Stimulated activated CD4-positive, alpha-beta T cell treated with anti-CD3 and anti-CD28 coated beads, Interleukin-12 subunit alpha, Interleukin-12 subunit beta, amount 100 ng/mL, for 48 hours (primary cell): ENCODE measurements at places on chromosomes 1 and 21.

DNA sequence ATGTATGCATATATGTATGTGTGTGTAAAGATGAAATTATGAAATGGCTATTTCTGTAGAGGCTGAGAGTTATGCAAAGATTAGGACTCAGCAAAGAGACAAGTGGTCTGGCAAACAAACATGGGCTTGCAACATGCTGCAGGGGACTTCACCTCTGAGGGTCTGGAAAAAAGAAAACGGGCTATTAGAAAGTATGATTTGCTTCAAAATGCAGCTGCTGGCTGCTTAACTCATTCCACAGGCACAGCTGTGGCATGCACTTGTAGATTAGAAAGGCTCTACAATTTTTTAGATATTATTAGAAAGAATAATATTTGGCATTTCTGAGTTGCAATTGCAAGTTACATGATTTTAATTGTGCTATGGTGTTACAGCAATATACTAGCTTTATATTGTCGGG is 90.4 kb downstream of the ADAMTS1 start:
- DNase-seq: no peak

DNA sequence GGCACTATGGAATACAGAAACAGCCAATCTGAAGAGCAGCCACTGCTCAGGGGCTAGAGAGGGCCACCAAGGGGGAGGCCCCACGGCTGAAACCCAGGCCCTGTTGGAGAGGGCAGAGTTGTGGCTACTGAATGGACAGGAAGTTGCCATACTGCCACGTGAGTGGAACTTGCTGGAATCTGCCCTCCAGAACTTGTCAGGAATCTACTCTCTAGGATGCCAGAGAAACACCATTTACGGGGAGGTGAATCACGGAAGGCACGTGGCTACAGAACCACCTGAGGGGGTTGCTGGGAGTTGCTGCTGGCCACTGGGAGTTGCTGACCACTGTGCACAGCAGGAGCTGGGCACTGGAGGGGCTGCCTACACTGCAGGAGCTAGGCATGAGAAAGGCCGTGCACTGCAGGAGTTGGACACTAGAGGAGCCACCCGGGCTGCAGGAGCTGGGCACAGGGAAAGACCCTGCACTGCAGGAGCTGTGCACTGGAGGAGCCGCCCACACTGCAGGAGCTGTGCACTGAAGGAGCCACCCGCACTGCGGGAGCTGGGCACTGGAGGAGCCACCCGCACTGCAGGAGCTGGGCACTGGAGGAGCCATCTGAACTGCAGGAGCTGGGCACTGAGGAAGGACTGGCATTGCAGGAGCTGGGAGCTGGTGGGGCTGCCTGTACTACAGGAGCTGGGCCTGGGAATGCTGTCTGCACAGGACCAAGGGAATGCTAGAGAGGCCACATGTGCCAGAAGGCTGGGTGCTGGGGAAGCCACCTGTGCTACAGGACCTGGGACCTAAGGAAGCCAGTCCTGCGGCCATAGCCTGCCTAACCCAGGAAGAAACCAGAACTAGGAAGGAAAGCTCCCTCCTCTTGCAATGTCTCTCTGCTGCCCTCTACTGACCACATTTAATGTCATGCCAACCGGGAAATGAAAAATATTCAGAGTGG is 343.4 kb downstream of the MATN1 start:
- peak; percentile 2 for DNase-seq

- no peak for DNase-seq
Measured at GRCh38 chr1:59360729-59361128, 63.8 kb downstream of the FGGY start.

DNA sequence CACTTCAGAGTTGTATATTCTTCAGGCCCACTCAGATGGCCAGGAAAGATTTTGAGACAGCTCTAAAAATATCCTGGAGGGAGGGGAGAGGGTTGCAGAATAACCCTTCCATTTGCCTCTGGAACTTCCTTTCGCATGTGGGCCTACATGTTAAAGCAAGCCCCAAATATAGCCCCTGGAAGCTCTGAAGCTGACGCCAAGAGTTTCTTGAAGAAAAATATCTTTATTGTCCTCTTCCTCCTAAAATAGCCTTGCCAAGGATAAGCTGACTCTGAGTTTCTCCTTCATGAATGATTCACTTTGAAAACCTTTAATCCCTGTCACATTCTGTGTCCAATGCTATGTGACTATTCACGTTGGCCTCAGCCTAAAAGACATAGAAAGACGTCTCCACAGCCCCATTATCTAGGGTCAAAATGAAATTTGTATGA is 6.4 kb downstream of the C1orf116 start:
- no peak for DNase-seq

- DNase-seq: no peak
Measured at GRCh38 chr1:84862810-84863251, 30.2 kb downstream of the LPAR3 start.

DNA sequence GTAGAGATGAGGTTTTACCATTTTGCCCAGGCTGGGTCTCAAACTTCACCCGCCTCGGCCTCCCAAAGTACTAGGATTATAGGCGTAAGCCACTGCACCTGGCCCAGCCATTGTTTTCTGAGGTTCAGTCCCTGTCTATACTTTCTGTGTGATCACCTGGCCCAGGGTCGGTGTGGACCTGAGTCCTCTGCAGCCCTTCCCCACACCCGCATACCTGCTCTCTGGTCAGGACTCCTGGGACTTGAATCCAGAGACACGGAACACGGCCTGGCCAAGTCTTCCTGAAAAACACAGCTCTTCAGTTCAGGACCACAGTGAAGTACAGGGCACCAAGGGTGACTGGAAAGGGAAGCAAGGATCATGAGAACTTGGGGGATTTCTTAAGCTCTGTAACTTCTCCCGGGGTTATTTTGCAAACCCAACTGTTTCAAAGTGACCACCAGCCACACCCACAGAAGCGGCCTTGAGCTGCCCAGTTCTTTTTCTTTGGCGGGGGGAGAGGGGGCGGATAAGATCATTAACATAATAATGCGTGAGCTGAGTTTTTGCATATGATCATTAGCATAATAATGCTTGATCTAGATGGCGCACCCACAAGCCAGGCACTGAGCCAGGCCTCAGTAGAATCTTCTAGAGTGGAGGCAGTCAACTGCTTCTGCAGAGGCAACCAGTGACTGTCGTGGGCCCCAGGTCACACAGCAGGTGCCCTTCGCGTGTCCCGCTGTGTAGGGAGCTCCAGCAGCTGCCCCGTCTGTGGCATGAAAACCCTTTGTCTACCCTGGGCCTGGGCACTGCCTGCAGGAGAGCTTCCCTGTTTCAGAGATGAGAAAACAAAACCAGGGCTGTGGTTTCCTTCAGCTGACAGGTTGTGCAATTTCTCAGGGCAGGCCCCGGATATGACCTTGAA is 1.7 kb upstream of the NADK start:
- DNase-seq: peak; percentile 56

DNA sequence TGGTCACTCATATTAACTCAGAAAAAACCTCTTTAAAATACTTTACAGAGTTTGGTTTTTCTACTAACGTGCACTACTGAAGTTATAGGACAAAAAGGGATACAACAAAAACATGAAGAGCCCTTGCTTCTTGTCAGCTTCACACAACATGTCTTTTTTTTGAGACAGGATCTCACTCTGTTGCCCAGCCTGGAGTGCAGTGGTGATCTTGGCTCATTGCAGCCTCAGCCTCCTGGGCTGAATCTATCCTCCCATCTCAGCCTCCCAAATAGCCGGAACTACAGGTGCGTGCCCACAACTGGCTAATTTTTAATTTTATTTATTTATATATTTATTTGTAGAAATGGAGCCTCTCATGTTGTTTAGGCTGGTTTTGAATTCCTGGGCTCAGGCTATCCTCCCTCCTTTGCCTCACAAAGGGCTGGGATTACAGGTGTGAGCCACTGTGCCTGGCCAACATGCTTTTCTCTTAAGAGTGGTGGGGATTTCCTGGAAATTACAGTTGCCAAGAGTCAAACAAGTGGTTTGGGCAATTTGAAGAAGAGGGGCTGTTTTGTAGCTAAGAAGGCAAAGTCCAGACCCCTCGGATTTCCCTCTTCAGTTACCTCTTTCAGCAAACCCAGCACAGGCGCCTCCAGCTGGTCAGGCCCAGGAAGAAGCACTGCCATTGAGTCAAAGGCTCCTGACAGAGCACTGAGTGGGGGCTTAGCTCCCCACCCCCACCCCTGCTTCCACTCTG is 6.4 kb upstream of the SMPDL3B start:
- no peak for DNase-seq

DNA sequence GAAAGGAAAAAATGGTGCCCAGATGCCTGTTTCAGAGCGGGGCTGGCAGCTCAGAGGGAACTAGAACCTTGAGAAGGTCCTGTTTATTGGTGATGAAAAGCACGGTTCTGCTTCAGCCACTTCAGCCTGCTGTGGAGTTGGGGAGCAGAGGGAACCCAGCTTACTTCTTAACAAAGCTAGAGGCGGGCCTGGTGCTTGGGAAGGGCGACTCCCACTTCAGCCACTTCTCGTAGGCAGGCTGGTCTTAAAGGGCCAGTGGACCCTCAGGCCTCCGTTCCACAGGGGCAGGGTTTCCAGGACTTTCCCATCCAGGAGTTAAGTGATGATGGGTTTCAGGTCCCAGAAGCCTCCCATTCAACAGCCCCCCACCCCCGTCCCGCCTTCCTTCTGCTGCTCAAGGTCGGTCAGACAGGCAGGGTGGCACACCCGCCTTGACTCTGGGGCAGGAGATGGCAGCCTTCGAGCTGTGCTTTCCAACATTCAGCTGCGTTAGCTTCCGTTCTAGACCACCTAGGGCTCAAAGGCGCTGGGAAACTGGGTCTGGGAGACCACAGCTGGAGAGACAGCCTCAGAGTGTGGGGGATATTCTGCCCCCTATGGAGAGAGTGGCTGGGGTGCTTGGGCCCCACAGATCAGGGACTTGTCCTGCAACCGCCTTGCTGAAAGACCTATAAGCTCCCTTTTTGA is 3.4 kb downstream of the RUNX3 start:
- DNase-seq: no peak

- no peak for DNase-seq
Measured at GRCh38 chr1:145707183-145707867, at the start of gene PDZK1. Gene PDZK1 (minus strand): TSS chr1:145707368. CDS start chr1:145688021, 19,347 bp downstream.

GRCh38 chr21:33971492-33972013 is 55.9 kb upstream of the ATP5PO start:
- no peak for DNase-seq

DNA sequence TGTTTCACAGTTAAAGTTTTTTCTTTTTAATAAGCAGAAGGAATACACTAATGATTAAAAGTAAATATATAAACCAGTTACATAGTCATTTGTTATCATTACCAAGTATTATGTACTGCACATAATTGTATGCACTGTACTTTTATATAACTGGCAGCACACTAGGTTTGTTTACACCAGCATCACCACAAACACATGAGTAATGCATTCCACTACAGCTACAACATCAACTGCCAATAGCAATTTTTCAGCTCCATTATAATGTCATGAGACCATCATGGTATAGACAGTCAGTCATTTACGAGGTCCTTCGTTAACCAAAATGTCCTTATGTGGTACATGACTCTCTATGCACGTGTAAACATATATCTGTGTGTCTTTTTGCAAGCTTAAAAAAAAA is 35.2 kb downstream of the SCYL3 start:
- no peak for DNase-seq

DNA sequence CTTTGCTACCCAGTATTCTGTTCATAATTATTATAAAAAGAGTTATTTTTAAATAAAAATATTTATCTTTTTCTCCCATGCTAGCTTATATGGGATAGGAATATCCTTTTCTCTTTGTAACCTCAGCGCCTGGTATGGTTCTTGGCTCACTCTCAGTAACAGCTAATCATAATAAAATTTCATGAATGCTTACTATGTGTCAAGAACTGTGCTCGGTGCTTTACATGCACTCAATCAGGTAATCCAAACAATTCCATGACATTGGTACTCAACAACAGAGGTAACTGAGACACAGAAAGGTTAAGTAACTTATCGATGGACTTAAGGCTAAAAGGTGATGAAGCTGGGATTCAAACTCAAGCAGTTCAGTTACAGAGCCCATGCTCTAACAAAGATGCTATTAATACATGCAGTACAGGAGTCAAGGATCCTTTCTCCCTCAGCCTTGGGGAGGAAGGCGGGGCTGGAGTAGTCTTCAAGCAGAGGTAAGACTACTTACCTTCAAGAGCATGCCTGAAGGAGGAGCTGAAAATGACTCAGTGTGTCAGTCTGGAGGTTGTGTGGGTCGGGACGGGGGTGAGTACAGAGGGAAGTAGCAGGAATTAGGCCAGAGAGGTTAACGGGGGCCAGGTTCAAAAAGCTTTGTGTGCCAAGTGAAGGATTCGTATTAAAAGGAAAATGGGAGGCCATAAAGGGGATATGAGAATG is 73.4 kb downstream of the PLPPR5 start:
- DNase-seq: no peak

- no peak for DNase-seq
Measured at GRCh38 chr21:25518491-25518911, 88.8 kb downstream of the MRPL39 start.

GRCh38 chr1:44289530-44289929 is 65.5 kb downstream of the ERI3 start:
- DNase-seq: no peak

DNA sequence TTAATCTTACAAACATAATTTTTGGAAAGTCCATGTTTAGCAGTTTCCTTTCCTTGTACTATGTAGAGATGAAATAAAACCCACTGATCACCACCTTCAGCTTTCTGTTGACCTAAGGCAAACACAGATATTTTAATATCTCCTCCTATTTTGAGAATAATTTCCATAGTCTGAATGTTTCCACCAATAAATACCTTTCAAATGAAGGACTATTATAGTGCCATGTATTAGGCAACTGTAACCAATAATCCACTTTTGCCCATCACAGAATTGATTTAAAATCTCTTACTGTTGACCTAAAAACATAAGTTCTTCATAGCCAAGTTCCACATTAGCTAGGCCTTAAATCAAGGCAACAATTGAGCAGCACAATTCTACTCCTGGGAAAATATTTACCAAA is 1.8 kb downstream of the CDC42BPA start:
- DNase-seq: no peak

- no peak for DNase-seq
Measured at GRCh38 chr1:101250222-101250621, 13.4 kb downstream of the S1PR1 start.

- DNase-seq: no peak
Measured at GRCh38 chr1:27133158-27133557, 21.8 kb downstream of the SLC9A1 start.

DNA sequence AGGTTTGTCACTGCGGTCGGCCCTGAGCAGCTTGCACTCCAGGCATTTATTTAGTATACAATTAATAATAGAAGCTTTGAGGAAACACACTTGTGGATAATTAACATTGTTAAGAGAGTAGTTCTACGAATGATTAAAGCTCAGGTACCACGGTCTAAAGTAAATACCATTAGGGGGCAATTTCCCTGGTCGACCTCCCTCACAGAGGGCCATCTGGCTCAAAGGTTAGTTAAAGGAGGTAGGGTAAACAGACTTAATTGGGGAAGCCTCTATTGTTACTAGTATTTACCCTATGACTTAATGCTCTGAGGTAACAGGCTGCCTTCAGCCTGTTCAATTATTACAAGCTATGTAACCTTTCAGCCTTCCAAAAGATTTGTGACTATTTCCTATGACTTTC is 122.3 kb upstream of the SLC44A3 start:
- DNase-seq: no peak
